ENCODE measurements at places on chromosomes 7 and 10.

GRCh38 chr10:52216852-52217251, 97.2 kb upstream of the DKK1 start:
- DNase-seq: no peak

- DNase-seq: no peak
These were observed 44.1 kb downstream of the MYOF start for GRCh38 chr10:93437946-93438612.

GRCh38 chr10:88114368-88114767, 250.9 kb downstream of the PTEN start:
- peak; percentile 27 for DNase-seq

GRCh38 chr7:82044497-82045080, 274.7 kb upstream of the HGF start:
- DNase-seq: no peak

GRCh38 chr10:122089311-122090017, 100.5 kb downstream of the TACC2 start:
- DNase-seq: no peak

DNA sequence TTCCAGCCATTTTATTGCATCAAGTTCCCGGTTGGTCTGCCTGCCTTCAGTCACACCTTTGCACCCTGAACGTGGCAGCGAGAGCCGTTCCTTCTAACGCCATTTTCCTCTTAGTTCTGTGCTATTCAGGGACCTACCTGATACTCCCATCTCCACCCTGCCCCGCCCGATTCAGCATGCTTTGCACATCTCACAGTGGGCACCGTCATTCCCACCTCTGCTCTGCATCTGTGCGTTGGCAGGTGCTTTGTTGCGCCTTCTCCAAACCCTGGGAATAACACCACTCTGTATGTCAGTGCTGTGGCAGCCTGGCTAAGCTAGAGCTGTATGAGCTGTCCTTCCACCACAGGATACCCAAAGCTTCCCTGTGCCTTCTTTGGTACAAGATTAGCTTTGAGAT, 96.8 kb downstream of the ACTR3B start:
- no peak for DNase-seq

DNA sequence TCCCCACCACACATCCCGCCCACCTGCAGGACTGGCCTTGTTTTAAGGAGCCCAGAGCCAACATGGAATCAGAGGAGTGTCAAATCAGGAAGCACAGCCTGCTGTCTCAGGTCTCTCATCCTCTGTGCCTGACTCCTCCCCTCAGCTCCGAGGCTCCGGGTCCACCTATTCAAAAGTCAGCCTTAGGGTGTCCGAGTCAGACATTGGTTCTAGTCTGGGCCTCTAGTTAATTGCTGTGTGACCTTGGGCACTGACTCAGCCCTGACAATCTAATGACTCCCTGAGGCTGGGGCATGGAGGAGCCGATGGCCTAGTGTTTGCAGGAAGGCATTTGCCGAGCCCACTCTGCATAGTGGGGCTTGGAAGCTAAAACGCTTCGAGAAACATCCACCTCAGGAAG, 223.1 kb upstream of the PPP2R2D start:
- no peak for DNase-seq

All from iPS DF 6.9 (cell line).